ENCODE measurements at places on chromosomes 4 and X.

DNA sequence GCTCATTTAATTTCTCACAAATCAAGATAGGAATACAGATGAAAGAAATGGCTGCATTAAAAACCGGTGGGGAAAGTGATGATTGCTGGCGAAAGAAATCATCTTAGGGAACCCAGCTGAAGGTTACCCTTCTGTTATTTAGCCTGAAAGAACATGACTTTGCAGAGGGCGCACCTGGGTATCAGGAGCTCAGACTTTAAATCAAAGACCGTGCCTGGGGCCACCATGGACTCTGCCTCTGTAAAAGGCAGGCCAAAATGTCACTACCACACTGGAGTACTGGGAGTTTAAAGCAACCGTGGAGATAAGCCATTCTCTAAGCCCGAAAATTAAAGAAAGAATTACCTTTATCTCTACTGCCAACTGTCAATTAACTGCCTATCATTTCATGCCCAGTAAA, 24.3 kb downstream of the GPC3 start:
- no peak for DNase-seq

DNA sequence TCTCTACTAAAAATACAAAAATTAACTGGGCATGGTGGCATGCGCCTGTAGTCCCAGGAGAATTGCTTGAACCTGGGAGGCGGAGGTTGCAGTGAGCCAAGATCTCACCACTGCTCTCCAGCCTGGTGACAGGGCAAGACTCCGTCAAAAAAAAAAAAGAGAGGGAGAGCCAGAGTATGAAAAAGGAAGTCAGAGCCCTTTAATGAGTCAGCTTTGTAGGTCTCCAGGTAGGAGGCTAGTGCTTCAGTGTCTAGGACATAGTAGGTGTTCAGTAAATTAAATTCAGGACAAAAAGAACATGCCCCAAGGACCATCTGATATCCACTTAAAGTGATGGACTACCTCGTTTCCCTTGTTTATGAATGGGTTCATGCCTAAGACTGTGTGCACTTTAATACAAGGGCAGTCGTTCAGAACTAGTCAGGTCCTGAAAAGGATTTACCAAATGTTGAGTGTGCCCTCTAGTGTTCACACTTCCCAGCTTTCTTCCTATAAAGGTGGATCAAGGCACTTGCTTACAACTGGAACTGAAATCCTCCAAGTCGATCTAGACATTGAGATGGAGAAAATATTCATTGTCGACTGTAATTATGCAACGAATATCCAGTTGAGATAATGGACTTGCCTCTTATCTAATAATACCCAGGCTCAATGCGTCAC, 29.0 kb downstream of the F9 start:
- no peak for DNase-seq

- DNase-seq: no peak
Observed at GRCh38 chr4:150164956-150165629, 86.8 kb downstream of the DCLK2 start.

GRCh38 chrX:100748108-100748507, 16.2 kb upstream of the SYTL4 start:
- DNase-seq: no peak

- DNase-seq: no peak
Observed at GRCh38 chr4:189147005-189147929, 793.4 kb upstream of the FRG1 start.

DNA sequence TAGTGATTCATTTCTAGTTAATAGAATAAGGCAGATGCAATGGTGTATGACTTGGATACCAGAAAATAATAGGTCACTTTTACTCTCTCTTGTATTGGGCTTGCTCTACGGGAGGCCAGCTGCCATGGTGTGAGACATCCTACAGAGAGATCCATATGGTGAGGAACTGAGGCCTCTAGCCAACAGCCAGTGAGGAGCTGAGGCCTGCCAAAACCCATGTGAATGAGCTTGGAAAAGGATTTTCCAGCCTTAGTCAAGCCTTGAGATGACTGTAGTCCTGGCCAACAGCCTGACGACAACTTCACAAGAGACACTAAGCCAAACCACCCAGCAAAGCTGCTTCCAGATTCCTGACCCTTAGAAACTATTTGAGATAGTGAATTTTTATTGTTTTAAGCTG, 1300.2 kb downstream of the RAPGEF2 start:
- DNase-seq: no peak

- no peak for DNase-seq
Observed at GRCh38 chr4:6361076-6361784, 91.6 kb downstream of the WFS1 start.

- DNase-seq: no peak
Observed at GRCh38 chrX:34655501-34656455, 1.3 kb downstream of the TMEM47 start.

DNA sequence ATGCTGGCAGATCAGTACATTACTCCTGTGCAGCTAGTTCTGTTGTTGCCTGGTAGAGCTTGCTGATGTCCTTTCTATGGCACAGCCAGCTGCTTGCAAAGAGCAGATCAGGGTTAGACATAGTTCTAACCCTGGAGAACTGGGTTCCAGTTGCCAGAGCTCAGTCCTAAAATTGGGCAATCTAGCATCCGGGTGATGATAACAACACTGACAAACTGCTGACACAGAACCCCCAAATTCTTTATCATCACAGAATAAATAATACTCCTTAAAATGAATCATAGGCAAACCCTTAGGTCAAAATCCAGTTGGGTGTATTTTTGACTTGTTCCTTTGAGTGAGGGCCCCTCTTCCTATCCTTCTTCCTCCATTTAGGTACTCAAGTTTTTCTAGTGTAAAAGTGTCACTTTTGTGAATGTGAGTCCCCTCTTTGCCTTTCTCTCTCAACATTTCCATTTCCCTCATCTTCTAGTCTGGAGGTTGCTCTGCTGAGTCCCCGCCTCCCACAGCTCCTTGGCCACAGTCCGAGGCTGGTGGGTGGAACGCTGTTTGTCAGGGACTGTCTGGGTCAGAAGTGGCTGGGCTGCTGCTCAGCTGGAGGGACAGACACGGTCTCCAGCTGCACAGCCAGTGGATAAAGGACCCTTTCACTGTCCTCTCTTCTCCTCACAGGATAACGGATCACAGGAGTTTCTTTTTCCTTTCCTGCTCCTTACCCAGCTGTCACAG, 93.6 kb upstream of the RASGEF1B start:
- DNase-seq: no peak

- DNase-seq: no peak
Observed at GRCh38 chr4:5079581-5079980, 28.3 kb downstream of the STK32B start.

DNA sequence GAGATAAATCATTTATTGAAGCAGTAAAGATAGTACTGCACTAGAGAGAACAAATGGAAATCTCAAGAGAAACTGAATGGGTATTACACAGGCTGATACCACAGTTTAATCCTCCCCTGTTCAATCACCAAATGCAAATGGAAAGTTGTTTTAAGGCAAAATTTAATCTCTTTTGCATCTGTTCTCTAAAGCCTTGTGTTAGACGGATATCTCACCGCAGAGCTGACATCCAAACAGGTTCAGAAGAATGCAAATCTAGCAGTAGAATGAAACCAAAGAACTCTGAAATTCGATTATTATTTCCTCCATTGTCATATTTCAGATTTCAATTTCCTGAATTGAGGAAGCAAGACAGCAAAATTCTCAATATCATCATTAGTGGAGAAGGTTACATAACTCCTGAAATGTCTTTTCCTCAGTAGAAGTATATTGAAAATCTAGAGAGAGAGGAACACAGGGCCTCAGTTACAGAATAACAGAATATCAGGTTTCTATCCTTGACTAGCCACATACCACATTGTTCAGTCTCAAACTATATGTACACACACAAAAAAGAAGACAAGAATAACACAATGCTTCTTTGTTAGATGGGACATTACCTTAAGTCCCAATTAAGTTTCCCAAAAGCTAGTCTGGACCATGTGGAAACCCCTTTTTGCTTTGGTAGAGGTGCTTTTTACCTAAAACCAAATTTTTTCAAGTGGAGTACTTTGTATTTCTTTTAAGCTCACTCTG, 94.1 kb upstream of the BANK1 start:
- no peak for DNase-seq

DNA sequence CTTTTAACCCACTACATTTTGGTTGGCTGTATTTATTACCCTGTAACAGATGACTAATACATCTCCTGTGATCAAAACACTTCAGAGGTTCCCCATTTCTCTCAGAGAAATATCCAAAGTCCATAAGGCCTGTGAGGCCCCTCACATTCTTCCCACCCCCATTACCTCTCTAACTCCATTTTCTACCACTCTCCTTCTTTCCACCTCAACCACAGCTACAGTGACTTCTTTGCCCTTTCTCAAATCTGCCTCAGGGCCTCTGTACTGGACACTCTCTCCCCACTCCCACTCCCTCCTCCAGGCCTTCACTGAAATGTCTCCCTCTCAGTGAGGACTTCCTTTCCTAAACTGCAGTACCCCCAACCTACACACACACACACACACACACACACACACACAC, 8.4 kb upstream of the TMEM144 start:
- no peak for DNase-seq

GRCh38 chr4:149108626-149109025, 666.4 kb upstream of the NR3C2 start:
- no peak for DNase-seq

DNA sequence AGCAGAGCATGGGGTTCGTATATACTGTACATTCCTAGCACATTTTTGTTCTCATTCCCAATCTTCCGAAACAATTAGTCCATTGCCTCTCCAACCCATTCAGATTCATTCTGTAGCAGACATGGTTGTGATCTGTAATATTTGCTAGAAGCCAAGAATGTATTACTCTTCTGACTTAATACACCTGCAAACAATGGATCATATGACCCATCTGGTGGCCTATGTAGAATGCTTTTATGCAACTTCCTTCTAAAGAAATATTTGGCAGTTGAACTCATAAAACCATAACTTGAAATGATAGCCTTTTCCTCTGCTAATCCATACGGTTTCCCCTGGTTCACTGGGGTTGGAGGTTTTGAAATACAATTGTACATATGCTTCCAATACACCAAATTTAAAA, 32.8 kb upstream of the SGMS2 start:
- no peak for DNase-seq

- DNase-seq: no peak
Observed at GRCh38 chrX:129640737-129641136, 14.0 kb downstream of the APLN start.

GRCh38 chr4:92952426-92952825, 648.7 kb downstream of the GRID2 start:
- no peak for DNase-seq

GRCh38 chr4:158259955-158260575, 49.8 kb downstream of the TMEM144 start:
- no peak for DNase-seq

DNA sequence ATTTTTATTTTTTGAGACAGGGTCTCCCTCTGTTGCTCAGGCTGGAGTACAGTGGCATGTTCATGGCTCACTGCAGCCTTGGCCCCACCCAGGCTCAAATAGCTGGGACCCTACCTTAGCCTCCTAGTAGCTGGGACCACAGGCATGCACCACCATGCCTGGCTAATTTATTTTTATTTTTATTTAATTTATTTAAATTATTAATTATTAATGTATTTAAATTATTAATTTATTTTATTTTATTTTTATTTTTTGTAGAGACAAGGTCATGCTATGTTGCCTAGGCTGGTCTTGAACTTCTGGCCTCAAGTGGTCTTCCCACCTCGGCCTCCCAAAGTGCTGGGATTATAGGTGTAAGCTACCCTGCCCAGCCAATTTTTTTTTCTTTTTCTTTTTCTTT, 69.3 kb downstream of the EGF start:
- DNase-seq: no peak

DNA sequence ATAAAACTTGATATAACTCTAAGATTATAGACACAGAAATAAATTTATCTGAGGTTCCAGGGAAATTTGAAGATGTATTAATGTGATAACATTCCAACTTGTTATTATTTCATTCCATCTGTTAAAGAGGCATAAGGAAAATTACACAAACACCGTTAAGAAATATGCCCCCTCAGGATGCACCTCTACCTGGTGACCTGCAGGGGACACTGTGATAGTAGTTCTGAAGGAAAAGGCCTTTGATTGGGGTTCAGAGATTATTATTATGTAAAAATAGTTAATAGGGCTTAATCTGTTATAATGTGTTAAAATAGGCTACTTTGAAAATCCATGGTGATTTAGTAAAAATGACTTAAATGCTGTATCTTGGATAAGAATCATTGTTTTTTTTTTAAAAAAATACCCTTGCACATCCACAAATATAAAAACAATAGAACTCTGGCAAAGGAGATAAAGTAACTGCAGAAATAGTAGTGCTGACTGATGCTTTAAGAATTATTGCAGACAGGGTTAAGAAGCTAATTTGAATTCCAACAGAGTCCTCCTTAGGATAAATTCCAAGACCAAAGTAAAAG, 6.1 kb upstream of the ABRAXAS1 start:
- DNase-seq: no peak

DNA sequence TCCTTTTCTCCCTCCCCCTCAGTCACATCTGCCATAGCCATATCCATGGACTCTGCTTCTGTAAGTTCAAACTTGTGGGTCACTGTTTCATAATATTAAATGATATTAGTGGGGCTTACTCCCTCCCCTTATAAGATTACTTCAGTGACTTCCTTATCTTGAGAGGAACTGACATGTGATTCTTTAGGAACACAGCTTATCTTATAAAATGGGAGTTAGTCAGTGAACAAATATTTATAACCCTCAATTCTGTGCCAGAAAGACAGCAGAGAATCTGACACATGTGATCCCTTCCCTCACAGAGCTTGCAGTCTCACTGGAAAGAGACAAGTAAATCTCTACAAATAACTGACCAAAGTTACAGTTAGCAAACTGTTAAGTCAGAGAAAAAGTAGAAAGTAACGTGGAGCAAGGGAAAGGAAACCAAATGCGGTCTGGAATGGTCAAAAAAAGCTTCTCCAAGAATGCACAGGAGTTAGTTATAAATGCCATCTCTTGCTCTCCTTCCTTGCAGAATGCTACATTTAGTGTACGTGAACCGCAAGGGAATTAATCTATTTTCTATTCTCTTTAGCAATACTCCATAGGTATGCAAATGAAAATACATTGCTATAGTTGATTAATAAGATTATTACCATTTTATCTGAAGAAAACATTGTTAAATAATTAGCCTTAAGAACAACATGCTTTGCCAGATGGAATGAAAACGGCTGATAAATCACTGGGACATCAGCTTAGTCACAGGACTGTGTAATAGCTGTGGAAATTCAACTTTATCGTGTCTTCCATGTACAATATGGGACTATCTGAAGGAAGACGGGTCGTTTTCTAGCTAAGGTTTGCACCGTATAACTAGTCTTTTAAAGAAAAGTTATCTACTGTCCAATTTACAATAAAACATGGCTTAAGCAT, 29.0 kb downstream of the SGMS2 start:
- no peak for DNase-seq

DNA sequence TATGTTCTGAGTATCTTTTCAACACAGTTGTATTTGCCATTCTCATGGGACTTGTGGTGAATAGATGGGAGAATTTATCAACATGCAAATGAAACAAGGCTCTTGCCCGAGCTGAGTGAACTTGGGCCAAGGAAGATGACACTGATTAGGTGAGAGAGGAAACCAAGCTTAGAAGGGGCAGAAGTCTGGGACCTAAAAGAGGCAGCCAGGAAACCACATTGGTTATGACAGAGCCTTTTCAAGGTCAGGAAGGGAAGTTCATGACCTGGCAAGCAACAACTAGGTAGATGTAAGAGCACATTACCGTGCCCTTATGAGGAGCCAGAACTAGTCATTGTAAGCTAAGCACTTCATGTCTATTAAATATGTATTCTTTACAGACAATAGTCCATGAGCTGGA, 590.3 kb downstream of the PACRGL start:
- no peak for DNase-seq

GRCh38 chrX:105266456-105266855, 46.0 kb upstream of the TEX13A start:
- DNase-seq: no peak

- no peak for DNase-seq
Observed at GRCh38 chrX:19174401-19175025, 52.2 kb upstream of the ADGRG2 start.
